ENCODE measurements at places on chromosomes 1 and 21.

DNA sequence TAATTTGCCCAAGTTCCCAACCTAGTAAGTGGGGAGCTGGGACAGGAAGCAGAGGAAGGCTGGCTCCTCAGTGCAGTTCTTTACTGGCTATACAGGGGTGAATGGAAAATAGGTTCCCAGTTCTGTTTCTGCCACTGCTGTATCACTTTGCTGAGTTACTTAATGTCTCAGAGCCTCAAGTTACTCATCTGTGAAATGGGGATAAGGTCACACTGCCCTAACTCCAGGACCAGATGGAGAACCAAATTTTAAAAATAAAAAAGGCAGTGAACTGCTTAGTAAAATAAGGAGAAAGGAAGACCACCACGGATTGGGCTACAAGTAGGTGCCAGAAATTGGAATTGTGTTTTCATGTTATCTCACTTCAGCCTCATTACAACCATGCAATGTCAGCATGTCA, 147.8 kb downstream of the OMA1 start:
- H3K4me1 ChIP-seq = peaks cover 2% of the 10 kb centered on the region
- no peaks in the 10 kb centered on the region for H3K36me3 ChIP-seq
- H3K27me3 ChIP-seq = peaks cover 2% of the 10 kb centered on the region
- no peak for DNase-seq

DNA sequence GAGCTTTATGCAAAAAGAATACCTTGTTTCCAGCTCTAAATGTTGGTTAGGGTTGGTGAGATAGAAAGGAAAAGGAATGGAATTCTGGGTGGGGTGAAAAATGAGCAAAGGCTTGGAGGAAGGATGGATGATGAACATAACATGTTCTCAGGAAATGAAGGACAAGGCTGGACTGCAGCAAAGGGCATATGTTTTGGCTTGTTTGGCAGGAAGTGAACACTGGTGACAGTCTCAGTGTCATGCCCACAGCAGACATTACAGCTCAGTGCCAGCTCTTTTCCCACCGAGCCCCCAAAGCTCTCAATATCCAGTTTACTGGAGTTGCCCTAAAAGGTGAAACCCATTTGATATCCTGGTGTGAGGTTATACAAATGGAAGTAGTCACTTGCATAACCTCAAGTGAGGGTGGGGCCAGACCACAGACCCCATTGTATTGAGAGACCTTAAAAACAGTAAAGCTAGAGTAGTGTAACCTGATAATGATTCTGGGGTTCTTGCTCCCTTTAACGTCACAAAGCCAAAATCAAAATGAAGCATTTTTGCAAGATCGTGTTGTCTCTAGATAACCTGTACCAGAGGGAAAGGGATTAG, 270.6 kb downstream of the NFIA start:
- H3K4me3 ChIP-seq = no peak overlapping the region
- DNase-seq = no peak

GRCh38 chr1:157966031-157966537, 27.4 kb upstream of the KIRREL1 start:
- no peak overlapping the region for H3K27ac ChIP-seq
- no peak overlapping the region for H3K4me3 ChIP-seq
- H3K36me3 ChIP-seq = no peaks in the 10 kb centered on the region
- H3K27me3 ChIP-seq = no peaks in the 10 kb centered on the region

- peaks cover 3% of the 10 kb centered on the region for H3K36me3 ChIP-seq
- DNase-seq = no peak
- H3K27me3 ChIP-seq = no peaks in the 10 kb centered on the region
- H3K4me3 ChIP-seq = no peak overlapping the region
Measured at GRCh38 chr1:234721476-234722269, 111.7 kb upstream of the IRF2BP2 start.

GRCh38 chr1:87983841-87984240, 655.2 kb downstream of the LMO4 start:
- no peaks in the 10 kb centered on the region for H3K36me3 ChIP-seq
- no peaks in the 10 kb centered on the region for H3K27me3 ChIP-seq
- DNase-seq = no peak
- H3K27ac ChIP-seq = no peak overlapping the region
- H3K4me1 ChIP-seq = no peaks in the 10 kb centered on the region
- H3K4me3 ChIP-seq = no peak overlapping the region
